ENCODE measurements at places on chromosomes 5 and 9.

DNA sequence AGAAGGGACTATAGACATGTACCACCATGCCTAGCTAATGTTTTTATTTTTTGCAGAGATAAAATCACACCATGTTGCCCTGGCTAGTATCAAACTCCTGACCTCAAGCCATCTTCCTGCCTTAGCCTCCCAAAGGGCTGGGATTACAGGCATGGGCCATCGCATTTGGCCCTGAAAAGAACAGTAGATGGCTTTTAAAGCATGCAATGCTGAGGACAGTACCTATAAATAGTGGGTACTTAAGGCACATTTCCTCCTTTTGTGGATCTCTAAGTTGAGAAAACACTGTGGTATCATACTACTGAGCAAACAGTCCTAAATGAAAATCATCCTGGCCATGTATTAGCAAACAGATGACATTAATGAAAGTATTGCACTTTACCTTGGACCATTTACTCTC lies 119.4 kb downstream of the TTC39B start:
- no peak for DNase-seq

- no peak for DNase-seq
These were observed 128.6 kb downstream of the PJA2 start for GRCh38 chr5:109281136-109281690.

DNA sequence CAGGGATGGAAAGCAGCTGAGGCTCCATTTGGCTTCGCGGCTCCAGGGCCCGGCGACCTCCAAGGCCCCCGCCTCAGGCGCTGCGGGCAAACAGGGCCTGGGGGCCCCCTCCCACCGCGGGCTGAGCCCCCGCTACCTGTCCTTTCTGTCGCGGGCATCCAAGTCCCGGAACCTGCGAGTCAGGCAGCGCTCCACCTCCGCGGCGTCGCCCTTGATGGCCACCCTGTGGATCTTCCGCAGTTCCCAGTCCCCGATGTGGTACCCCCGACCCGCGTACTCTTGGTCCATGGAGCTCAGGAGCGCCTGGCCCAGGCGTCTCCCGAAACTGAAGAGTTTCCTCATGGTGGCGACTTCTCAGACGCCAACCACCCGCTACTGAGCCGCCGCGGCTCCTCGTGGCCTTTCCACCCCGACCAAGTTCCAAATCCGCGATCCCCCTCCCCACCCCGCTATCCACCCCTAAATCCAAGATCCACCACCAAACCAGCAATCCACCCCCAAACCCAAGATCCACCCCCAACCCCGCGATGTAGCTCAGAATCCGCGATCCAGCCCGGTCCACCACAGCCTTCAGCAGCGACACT lies 86.5 kb upstream of the CCDC180 start:
- no peak for DNase-seq

DNA sequence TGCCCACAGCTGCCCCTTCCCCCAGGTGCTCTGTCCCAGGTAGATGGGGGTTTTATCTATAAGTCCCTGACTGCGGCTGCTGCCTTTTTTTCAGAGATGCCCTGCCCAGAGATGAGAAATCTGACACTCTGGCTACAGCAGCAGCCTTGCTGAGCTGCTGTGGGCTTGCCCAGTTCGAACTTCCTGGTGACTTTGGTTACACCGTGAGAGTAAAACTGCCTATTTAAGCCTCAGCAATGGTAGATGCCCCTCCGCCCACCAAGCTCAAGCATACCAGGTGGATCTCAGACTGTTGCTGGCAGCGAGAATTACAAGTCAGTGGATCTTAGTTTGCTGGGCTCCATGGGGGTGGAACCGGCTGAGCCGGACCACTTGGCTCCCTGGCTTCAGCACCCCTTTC lies 56.8 kb downstream of the MINAR2 start:
- no peak for DNase-seq

GRCh38 chr5:132181011-132181629 lies 46.5 kb downstream of the P4HA2 start:
- DNase-seq = no peak

DNA sequence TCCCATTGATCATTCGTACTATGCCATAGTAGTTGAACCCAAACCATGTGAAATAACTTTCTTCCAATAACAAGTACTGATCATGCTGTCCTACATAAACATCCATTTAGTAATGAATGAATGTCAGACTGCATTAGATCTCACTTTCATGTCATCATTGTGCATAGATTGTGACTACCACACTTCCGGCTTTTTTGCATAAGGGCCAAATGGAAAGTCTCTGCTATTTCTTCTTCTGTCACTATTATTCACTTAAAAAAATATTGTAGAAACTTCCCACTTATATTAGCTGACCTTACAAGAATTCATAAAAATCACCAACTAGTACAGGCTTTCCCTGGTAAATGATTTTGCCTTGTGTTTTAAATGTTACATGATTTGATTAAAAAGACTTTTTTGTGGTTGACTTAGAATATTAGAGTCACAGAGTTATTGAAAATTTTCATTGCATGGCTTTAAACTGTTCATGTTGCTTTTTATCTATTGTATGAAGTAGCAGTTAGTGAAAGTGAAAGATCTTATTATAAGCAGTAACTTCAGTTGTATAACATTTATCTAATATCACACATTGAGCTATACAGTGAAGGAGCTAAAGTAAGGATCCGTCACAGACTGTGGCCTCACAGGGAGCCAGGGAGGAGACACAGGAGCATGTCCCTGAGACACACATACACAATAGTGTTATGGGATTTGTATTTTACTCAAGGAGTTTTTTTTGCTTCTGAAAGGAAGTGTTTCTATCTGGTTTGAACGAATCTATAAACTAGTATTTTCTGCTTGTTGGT lies 33.9 kb downstream of the LMNB1 start:
- DNase-seq = no peak

GRCh38 chr5:54176066-54176830 lies 134.1 kb downstream of the ARL15 start:
- DNase-seq = no peak

DNA sequence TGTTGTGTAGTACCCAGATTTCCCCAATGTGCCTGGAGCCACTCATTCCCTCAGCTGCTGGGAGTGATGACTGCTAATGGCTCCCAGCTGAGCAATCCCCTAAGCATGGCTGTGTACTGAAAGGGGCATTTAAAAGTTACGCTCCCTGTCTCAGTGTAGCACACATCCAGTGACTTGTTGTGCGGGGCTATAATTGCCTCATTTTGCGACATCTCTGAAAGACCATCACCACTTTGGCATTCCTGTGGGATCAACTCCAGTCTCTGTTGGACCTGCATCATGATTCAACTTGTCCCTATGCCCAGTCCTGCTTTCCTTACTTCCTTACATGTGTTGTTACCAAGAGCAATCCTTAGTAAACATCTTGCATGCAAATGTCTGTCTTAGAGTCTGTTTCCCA lies 201.2 kb upstream of the MPDZ start:
- DNase-seq = no peak

- no peak for DNase-seq
These were observed 65.4 kb downstream of the CMYA5 start for GRCh38 chr5:79754865-79755555.

DNA sequence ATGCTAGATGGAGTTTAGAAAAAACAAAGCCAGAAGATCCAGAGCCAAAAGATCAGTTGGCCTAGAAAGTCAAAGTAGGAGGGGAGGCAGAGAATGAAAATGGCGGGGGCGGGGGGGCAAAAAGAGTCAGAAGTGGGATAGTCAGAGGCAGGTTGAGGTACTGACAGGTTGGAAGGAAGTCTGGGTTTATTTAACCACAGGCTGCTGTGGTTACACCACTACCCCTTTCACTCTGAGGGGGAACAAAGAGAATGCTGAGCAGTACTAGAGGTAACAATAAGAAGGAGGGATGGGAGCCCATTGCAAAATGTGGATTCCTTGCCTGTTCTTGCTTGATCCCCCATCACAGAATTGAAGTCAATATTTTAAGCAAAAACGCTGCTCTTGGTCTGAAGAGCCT lies 111.8 kb downstream of the CAVIN4 start:
- DNase-seq = no peak

- DNase-seq = no peak
These were observed 53.0 kb upstream of the FAM120A start for GRCh38 chr9:93398471-93398870.

GRCh38 chr5:113989913-113990305 lies 372.0 kb upstream of the KCNN2 start:
- no peak for DNase-seq

DNA sequence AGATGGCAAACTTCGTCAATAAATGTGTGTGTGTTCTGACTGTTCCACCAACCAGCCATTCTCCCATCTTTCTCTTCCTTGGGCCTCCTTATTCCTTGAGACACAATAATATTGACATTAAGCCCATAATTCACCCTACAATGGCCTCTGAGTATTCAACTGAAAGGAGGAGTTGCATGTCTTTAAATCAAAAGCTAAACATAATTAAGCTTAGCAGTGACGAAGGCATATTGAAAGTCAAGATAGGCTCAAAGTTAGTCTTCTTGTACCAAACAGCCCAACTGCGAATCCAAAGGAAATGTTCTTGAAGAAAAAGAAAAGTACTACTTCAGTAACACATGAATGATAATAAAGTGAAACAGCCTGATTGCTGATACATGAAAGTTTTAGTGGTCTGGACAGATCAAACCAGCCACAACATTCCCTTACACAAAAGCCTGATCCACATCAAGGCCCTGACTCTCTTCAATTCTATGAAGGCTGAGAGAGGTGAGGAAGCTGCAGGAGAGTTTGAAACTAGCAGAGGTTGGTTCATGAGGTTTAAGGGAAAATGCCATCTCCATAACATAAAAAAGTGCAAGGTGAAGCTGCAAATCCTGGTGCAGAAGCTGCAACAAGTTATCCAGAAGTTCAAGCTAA lies 81.4 kb downstream of the DENND1A start:
- no peak for DNase-seq

All from activated CD4-positive, alpha-beta T cell treated with anti-CD3 and anti-CD28 coated beads for 24 hours (primary cell).